CD4-positive, alpha-beta T cell treated with Interleukin-17A for 4 hours (primary cell): ENCODE measurements at places on chromosomes 2 and 18.
A peak's percentile ranks its signal among the peaks of the same experiment; 100 is the strongest.

- DNase-seq: no peak
These were observed 399.8 kb downstream of the SATB2 start for GRCh38 chr2:199057936-199058335.

DNA sequence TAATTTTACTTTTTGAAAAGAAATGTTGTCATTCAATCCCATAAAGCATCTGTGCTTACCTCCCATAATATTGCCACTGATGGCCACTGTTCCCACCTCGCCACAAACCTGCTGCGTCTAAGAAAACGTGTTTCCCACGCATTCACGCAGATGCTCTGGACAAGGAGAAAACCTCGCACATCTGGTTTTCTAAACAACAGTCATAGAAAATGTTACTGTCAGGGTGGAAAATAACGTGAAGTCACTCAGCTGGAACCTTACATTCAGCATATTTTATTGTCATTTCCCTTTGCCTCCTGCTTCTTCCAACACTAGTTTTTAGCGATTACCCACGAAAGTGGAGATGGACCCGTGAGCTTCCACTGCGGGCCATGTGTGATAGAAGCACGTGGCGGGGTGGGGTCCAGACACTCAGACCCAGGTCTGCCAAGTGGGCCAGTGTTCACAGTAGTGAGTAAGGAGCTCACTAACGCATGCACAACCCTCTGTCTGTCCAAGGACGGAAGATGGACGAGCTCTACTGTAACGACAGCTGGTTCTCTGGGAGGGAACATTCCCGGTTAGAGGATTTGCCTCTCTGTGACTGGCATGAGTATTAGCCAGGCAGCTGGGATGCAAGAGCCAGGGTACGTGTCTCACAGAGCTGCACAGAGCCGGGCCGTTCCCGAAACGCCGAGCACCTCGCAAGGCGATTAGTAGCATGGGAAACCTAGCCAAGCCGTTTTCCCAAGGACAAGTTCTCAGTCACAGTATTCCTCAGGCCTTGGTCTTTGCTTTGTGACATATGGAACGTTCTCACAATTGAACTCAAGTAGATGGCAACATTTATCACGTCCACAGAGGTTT is 94.5 kb downstream of the MTCL1 start:
- no peak for DNase-seq

GRCh38 chr2:24680196-24680595 is 113.0 kb downstream of the PTRHD1 start:
- no peak for DNase-seq

DNA sequence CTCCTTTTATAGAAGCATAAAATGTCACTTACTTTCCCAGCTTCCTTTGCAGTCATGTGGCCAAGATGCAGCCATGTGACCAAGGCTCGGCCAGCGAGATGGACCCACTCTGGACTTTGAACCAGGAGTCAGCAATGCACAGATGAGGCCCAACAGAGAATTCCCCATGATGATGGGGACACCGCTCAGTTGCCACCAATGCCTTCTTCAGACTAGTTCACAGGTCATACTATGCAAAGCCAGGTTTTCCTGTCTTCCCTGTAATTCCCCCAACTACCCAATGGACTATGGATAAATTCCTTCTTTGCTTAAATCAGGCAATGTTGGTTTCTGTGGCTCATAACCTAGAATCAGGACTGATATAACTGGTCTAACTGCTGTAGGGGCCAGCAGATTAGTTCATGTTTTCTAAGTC is 22.5 kb upstream of the REL start:
- DNase-seq: no peak

DNA sequence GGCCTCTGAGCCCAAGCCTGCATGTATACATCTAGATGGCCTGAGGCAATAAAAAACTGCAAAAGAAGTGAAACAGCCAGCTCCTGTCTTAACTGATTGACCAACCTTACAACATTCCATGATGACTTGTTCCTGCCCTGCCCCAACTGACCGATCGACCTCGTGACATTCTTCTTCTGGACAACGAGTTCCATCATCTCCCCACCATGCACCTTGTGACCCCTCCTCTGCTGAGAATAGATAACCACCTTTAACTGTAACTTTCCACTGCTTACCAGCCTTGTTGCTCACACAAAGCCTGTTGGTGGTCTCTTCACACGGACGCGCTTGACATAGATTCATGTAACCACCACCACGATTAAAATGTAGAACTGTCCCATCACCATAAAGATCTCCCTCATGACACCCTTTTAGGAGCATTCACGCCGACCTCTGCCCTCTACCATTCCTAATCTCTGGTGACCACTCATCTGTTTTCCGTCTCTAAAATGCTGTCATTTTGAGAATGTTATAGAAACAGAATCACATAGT is 120.1 kb upstream of the REV1 start:
- no peak for DNase-seq

DNA sequence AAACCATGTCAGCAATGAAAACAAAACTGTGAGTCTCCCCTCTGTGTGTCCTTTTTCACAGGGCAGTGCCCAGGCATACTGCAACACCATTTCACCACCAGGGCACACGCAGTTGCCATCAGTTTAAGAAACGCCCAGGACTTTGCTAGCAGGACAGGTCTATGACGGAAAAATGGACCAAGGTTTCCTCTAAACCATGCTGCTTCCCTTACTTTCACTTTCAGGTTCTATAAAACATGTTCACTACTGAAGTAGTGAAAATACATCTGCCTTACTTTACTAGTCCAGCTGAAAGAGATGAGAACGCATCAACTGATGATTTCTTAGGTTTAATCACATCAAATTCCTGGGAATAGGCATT is 110.5 kb downstream of the TCF4 start:
- DNase-seq: peak; percentile 7

DNA sequence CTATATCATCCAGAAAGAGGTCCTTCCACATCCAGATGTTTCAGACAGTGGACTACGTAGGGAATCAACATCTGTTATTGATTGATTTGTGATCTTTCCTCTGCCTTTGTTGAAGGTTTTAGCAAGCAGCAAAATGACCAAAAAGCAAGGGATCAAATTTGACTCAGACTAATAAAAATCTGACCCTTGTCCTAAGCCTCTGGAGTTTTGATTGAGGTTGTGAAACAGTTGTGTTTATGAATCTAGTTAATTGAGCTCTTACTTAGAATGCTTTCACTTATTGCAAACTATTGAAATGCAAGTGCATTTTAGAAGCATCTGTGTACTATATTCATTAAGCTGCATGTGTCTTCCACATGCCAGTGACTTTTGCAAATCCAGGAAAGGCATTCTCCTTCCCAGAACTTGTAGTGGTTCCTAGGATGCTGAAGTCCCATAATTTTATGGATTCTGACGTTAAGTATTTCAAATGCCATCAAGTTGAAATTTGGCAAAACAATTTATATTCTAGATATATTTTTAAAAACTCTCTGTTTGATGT is 116.0 kb downstream of the MTX2 start:
- DNase-seq: no peak

DNA sequence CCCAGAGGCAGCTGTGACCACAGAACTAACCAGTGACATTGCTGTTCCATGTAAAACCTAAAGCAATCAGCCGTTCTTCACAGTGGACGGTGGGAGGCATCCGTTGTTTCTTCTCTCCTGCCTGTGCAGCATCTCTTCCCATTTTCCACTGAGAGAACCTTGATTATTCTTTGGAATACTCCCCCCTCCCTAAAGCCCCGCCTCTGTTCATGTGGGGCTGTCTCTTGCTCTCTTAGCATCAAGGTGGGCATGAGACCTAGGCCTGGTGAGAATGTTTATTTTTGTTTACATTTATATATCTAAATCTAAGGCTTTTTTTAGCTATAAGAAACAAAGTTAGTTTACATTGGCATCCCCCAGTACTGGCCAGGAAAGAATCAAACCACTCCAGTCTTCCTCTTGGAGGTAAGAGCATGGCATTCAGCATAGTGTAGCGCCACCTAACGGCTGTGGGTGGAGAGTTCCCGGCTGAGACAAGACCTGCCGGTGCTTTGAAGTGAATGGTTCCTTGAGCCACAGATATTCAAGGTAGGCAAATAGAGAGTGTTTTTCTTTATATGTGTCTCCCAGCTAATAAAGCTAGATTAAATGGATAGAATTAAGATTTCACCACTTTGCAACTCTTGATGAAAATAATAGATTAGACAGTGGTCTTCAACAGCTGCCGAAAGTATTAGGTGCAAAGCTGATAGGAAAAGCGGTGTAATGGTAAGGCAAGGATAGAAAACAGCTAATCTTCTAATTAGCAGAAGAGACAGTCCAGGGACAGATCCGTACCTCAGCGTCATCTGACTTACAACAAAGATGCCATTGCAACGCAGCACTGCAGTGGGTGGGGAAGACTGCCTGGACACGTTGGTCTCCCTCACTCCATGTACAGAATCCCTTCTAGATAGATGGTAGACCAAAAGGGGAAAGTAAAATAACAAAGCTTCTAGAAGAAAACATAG is 219.6 kb upstream of the RAB12 start:
- peak; percentile 16 for DNase-seq

DNA sequence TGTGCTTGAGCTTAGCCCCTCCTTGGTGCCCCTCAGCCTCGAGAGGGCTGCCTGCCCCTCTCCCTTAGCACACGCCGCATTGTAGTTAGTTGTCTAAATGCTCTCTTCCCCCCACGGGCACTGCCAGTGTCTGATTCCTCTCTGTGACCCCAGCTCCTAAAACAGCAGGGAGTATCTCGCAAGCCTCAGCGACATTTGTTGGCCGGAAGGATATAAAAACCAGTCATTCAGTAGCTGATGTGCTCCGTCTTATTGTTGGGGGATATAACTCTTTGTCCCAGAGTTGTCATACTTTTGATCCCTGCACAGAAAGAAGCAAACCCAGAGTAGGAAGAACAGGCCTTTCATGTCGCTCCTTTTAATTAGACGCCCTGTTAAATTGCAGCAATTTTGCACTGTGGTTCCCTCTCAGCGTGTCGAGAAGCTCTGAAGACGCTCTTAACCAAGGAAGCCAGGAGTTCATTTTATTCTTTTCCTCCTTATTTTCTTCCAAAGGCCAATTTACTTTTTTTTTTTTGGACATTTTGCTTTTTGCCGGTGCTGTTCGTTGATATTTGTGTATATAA is 201.8 kb downstream of the KLHL29 start:
- no peak for DNase-seq

DNA sequence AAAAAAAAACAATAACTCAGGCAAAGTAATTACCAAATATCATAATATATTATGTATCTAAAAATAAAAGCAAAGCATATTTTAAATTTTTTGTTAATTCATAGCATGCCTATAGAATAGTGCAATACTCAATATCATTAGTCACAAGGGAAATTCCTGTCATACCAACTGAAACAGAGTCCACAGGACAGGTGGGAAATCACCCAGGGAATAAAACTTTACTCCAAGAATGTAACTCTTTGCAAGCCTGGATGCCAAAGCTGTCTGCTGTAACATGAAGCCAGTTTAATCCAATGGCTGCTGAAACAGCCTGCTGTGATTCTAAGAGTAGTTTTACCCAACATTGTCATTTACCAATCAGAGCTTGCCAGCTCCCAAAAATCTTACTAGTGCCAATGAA is 40.0 kb upstream of the SULT1C3 start:
- DNase-seq: no peak

GRCh38 chr18:46331316-46331715 is 227.1 kb downstream of the HAUS1 start:
- no peak for DNase-seq

DNA sequence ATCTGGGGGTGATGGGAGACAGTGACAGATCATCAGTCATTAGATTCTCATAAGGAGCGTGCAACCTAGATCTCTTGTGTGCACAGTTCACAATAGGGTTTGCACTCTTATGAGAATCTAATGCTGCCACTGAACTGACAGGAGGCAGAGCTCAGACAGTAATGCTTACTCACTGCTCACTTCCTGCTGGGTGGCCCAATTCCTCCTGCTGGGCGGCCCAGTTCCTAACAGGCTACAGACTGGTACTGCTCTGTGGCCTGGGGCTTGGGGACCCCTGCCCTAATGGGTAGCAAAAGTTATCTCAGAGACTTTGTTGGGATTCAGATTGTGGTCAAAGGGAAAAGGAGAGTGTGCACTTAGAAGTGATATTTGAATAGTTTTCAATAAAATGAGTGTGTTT is 840.1 kb upstream of the ID2 start:
- DNase-seq: no peak

GRCh38 chr18:42437646-42438045 is 482.6 kb downstream of the PIK3C3 start:
- no peak for DNase-seq

- no peak for DNase-seq
These were observed 86.5 kb upstream of the ACAA2 start for GRCh38 chr18:49899657-49900330.

DNA sequence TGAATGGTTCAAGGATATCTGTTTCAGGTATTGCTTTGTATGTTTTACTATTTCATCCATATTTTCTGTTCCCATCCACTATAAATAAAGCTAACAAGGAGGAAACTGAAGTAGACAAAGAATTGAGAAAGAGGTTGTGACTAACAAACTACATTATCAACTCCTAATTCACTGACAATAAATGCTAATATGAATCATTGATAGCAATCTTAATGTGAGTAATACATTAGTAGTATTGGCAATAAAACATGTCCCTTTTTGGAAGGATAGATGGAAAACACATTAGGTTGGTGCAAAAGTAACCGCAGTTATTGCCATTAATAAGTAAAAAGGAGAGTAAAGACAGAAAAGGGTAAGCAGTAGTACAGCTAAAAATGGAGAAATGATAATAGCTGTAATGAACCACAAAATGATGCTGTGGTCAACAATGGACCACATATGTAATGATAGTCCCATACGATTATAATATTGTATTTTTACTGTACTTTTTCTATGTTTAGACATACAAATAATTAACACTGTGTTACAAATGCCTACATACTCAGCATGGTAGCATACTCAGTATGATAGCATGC is 104.7 kb downstream of the THADA start:
- no peak for DNase-seq
